ENCODE measurements at places on chromosomes 5 and 9.

DNA sequence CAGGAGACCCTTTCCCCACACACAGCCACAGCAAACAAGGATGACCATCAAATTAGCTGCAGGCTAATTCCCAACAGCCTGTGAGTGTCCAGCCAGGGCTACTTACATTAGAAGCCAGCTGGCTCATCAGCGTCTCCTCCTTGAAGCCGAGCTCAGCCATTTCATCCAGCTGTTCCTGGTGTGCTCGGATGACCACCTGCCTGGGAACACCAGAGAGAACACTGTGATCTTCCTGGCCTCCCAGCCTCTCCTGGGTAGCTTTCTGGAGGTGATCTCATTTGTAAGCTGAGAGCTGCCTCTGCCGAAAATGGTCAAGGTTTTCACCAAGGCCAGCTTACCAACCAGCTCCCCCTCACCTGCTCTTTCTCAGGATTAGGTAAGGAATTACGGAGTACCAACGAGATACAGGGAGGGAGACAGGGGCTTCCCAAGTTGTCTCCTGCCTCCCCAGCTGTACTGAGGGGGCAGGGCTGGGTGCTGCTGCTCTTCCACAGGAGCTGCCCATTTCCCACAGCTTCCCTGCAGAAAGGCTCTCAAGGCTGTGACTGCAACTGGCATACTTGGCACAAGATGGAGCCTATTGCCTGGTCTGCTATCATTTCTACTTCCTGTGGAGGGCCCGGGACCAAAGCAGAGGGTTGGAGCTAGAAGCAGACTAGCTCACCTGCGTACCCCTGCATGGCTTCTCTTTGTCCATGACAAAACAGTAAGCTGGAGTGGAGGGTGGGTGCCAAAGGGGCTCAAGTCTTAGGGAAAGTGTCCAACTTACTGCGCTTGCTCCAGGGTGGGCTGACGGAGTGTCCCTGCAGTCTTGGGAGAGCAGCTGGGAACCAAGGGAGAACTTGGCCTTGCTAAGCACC lies 73.9 kb downstream of the KIF24 start:
- no peak for DNase-seq

DNA sequence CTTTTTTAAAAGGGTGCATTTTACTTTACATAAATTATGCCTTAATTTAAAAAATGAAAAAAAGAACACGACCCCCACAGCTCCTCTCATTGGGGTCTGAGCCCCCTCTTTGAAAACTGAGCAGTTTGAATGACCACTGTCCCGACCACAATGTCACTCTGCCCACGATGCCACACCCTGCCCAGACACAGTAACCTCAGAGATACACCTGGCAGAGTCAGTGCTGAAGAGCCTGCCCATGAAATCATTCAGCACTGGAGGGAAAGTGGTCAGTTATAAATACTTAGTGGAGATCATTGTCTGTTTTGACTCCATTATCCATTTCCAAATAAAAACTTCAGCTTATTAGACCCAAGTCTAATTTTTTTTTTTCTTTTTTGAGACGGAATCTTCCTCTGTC lies 49.3 kb downstream of the DNAJC21 start:
- DNase-seq, result no peak

DNA sequence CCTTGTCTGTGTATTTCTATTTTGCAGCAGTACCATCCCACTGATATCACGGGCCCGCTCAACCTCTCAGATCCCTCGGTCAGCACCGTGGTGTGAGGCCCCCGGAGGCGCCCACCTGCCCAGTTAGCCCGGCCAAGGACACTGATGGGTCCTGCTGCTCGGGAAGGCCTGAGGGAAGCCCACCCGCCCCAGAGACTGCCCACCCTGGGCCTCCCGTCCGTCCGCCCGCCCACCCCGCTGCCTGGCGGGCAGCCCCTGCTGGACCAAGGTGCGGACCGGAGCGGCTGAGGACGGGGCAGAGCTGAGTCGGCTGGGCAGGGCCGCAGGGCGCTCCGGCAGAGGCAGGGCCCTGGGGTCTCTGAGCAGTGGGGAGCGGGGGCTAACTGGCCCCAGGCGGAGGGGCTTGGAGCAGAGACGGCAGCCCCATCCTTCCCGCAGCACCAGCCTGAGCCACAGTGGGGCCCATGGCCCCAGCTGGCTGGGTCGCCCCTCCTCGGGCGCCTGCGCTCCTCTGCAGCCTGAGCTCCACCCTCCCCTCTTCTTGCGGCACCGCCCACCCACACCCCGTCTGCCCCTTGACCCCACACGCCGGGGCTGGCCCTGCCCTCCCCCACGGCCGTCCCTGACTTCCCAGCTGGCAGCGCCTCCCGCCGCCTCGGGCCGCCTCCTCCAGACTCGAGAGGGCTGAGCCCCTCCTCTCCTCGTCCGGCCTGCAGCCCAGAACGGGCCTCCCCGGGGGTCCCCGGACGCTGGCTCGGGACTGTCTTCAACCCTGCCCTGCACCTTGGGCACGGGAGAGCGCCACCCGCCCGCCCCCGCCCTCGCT lies 1.9 kb downstream of the LRRC26 start:
- DNase-seq, result no peak

- DNase-seq, result no peak
Observed at GRCh38 chr9:121449786-121450185, 49.9 kb downstream of the GGTA1 start.

GRCh38 chr5:110917161-110917875 lies 154.2 kb upstream of the TSLP start:
- no peak for DNase-seq

- no peak for DNase-seq
Observed at GRCh38 chr5:80936881-80937280, 23.3 kb upstream of the RASGRF2 start.
